ENCODE measurements at places on chromosomes 5 and 9.

- DNase-seq, result no peak
Measured at GRCh38 chr5:147831465-147831864, at the start of gene SPINK1. Gene SPINK1 (minus strand): TSS chr5:147831671. CDS start chr5:147831577, 94 bp downstream.

DNA sequence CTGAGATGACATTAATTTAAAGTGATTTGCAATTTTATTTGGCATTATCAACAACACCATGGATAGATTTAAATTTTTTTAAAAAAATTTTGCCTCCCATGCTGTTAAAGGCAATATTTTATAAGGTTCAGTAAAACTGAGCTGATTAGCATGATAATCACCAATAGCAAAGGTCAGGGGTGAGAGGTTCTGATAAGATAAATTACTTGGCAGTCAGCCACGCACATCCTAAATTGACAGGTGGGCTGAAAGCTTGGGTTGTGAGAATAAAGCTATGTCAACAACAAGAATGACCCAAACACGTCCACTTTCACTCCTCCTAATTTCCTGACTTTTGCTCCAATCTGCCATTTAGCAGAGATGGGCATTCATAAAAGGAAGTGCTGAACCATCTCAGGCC, 127.1 kb downstream of the LHFPL2 start:
- DNase-seq, result no peak

GRCh38 chr9:75889977-75890471, 449 bp upstream of the PCSK5 start:
- DNase-seq, result peak; percentile 43

GRCh38 chr5:58675341-58675740, 92.5 kb downstream of the RAB3C start:
- DNase-seq, result no peak

- DNase-seq, result no peak
Measured at GRCh38 chr9:133842721-133843227, 104.6 kb upstream of the SARDH start.

DNA sequence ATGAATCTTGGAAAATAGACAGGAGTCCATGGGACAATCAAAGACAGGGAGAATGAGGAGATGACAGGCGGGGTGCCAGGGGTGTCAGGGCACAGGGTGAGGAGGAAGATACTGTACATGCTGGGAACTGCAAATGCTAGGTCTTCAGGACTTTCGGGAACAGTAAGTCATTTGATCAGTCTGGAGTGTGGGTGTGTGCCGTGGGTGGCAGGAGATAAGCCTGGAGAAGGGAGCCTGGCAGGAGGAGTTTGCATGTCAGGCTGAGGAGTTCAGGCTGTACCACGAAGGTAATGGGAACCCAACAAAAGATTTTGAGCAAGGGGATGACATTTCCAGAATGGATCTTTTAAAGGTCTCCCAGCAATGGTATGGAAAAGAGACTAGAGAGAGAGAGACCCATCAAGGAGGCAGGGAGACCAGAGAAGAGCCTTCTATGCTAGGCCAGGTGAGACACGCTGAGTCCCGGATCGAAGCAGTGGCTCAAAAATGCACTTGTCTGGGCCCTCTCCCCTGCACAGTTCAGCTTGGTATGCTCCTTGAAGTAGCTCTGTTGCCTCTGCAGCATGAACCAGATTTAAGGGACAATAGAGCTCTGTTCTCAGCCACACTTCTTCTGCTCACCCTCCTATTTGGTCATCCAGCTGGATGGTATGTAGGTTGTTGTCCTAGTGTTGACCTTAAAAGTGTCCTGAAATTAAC, 77.0 kb upstream of the FER start:
- no peak for DNase-seq

GRCh38 chr5:138947780-138948179, 72.6 kb upstream of the LRRTM2 start:
- no peak for DNase-seq

- DNase-seq, result peak; percentile 14
Measured at GRCh38 chr9:117772960-117773359, 68.8 kb downstream of the TLR4 start.

DNA sequence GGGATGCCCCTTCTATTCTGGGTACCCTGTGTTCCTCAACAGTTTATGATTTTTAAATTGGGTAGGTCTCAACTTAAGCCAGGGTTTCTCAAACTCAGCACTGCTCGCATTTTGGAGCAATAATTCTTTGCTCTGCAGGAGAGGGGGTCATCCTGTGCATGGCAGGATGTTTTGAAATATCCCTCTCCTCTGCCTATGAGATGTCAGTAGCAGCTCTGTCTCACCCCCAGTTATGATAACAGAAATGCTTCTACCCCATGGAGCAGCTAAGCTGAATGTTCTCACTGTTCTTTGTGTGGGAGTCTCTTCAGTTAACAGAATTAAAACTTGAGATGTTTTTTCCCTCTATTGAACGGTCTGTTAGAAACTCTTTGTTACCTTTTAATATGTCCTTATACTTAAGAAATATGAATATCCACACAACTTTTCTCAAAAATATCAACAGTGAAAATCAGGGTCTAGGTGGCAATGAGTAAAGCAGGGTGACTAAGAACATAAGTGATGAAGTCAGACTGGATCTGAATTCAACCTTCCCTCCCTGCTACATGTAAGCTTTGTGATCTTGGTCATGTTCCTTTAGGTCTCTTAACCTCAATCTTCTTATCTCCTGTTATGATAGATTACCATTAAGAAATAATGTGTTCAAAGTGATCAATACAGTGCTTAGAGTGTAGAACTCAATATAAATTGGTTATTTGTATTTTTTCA, 89.0 kb downstream of the CAMK4 start:
- DNase-seq, result no peak

DNA sequence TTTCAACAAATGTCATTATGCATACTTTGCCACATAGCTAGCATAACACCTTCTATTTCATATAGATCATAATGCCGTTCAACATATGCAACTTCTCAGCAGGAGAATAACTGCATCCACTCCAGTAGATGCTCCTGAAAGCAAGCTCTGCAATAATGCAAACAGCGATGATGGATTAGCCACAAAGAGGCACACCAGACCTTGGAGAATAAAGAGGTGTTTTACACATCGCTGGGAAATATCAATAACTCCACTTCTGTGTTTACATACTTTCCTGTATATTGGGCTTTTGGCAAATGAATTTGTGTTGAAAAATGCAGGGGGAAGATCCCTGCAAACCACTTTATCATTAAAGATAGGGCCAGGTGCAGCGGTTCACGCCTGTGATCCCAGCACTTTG, 271.5 kb upstream of the PANK3 start:
- DNase-seq, result no peak

- DNase-seq, result no peak
Measured at GRCh38 chr9:134835448-134835847, 45.2 kb upstream of the FCN2 start.

- no peak for DNase-seq
Measured at GRCh38 chr5:5063533-5063953, 76.6 kb upstream of the ADAMTS16 start.

DNA sequence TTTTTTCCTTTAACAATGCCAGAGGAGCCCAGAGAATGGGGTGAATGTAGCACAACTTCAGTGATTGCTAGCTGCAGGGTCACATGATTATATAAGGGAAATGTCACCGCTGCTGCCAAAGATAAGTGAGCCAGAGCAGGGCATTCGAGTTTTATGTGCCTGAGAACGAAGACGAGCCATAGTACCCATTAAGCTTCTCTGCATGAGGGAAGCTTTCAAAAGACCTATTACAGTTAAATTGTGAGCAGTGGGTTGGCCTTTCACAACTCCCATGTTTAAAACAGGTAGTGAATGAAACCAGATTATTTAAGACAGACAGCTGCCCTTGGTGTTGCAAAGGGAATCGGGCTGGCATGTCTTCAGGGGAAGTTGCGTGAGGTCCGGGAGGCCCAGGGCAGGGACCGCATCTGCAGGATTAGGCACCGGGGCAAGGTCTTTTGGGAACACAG, 82.4 kb upstream of the TNFAIP8 start:
- peak; percentile 78 for DNase-seq

DNA sequence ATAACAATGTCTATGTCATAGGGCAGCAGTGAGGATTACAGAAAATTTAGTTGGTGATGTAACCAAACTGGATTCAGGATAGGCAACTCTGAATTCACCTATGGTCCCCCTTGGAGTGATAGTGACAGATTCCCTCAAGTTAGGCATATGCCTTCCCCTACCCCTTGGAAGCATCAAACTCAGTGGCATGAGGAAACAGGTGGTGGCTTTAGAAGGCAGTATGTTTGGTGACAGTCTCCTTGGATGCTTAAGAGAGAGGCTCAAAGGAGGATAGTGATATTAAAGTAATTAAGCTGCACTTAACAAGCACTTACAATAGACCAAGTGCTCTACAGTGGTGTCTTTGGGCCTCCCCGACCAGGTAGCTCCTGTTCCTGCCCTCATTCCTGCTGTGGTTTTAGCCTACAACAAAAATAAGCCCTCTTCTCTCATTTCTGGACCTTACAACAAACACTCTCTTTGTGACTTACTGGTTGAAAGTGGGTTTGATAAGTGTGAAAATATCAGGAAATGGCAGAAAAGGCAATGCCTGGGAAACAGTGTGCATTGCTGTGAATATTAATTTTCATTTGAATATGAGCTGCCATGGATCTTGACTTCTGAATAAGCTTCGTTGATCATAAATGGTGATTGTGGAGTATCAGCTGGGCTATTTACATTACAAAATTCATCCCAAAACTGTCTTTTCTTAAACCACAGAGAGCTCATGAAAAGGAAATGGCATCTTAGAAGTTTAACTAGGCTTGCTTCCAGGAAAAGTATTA, 29.2 kb downstream of the NR4A3 start:
- no peak for DNase-seq

DNA sequence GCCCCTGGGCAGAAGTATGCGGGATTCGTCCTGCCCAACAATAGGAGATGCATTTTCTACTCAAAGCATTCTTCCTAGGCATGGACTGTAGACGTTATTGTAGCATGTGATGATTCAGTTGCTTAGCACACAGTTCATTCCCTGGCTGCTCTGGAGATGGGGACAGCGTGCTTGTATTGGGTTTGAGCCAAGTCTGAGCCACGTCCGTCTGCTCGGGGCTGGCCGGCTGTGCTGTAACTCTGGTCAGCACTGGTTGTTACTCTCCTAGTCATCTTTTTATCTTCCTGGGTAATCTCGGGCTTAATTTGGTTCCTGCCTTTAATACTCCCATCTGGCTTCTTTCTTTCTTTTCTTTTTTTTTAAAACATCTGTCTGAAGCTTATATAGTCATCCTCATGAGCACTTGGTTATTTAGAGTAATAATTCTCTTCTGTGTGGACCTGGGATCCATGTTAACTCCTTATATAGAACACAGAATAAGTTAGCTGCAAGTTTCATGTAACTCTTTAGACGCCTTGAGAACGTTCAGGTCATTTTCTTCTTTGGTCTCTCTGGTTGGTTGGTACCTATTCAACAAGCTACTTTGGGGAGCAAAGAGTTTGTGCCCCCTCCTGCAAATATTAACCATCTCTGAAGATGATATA, 118.8 kb upstream of the RPS23 start:
- no peak for DNase-seq

- no peak for DNase-seq
Measured at GRCh38 chr9:123957168-123957721, 27.3 kb upstream of the DENND1A start.

- no peak for DNase-seq
Measured at GRCh38 chr5:147084702-147085101, 150.1 kb upstream of the STK32A start.

DNA sequence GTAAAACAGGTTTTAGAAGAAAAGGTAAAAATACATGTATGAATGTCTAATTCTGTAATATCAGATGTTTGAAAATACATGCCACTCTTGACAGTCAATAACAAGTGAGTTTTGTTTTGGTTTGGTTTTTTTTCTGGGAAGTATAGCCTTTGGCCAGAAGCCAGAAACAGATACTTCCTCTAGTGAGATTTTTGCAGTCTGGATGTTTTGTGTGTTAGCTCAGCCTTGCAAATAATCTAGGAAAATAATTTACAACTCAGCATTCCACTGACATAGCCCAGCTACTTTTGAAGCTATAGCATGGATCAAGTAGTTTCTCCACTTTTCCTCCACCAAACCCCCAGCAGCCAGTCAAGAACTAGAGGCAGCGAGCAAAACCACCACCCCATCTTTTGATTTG, 56.7 kb downstream of the SLC1A1 start:
- peak; percentile 4 for DNase-seq

GRCh38 chr9:116156621-116157314, 3.2 kb downstream of the PAPPA start:
- DNase-seq, result no peak

GRCh38 chr5:178314961-178315820, 82.6 kb upstream of the PHYKPL start:
- no peak for DNase-seq

DNA sequence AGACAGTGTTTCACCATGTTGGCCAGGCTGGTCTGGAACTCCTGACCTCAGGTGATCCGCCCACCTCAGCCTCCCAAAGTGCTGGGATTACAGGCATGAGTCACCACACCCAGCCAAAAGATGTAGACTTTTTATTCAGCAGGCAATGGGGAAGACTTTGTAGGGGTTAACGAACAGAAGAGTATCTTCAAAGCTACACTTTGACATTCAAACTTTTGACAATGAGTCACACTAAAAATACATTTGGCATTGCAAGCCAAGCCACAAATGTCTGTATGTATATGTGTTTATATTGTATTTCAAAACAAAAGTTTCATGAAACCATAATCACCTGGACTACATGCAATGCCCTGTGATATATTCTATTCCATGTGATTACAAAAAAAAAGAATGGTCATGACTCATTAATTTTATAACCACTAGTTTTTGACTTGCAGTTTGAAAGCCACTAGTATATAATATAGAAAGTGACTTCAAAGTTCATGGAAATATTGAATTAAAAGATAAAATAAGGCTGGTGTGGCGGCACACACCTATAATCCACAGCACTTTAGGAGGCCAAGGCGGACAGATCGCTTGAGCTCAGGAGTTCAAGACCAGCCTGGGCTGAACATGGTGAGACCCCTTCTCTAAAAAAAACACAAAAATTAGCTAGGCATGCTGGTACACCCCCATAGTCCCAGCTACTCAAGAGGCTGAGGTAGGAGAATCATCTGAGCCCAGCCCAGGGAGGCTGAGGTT, 8.3 kb downstream of the DIMT1 start:
- no peak for DNase-seq

DNA sequence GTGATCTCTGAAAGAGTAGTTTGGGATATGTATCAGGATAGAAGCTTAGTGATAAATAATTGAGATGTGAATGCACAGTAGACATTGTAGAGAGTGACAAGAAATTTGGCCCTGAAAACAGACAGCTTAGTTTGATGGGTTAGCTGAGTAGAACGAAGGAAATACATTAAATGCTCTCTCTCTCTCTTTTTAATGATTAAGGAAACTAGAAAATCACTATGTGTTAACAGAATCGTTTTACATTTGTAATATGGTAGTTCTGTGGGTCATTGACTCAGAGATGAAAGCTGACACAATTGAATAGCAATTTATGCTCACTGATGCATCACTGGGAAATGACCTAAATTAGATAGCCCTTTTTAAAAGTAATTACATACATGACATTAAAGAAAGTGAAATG, 739.8 kb upstream of the PTPRD start:
- DNase-seq, result no peak

GRCh38 chr9:133655701-133656100, 19.5 kb downstream of the DBH start:
- no peak for DNase-seq

All from MV-4-11 (cell line).